Activated CD8-positive, alpha-beta memory T cell treated with anti-CD3 and anti-CD28 coated beads for 1 hour (primary cell): ENCODE measurements at places on chromosomes 2 and 18.

GRCh38 chr2:133888621-133889219 lies 320.5 kb upstream of the NCKAP5 start:
- DNase-seq, result no peak

DNA sequence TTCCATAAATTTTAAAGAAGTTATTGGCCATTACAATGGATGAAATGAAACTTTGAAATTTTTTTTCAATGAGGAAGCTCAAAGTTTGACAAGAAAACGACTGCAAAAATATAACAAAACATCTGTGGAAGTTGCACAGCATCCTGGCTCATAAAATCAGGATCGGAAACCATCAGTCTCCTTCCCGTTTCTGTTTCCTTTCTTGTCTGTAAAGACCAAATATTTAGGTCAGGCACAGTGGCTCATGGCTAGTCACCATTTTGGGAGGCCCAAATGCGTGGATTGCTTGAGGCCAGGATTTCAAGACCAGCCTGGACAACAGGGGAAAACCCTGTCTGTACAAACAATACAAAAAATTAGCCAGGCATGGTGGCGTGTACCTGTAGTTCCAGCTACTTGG lies 27.6 kb upstream of the SSB start:
- DNase-seq, result no peak

GRCh38 chr2:216519154-216519762 lies 20.6 kb downstream of the RPL37A start:
- no peak for DNase-seq

- no peak for DNase-seq
These were observed 3.0 kb downstream of the MEIS1 start for GRCh38 chr2:66437691-66438497.

- no peak for DNase-seq
These were observed 221.1 kb downstream of the ANAPC1 start for GRCh38 chr2:111662771-111663470.

GRCh38 chr18:25147877-25148488 lies 204.0 kb downstream of the ZNF521 start:
- DNase-seq, result no peak

- no peak for DNase-seq
These were observed 81.9 kb downstream of the EHBP1 start for GRCh38 chr2:62787386-62787785.

DNA sequence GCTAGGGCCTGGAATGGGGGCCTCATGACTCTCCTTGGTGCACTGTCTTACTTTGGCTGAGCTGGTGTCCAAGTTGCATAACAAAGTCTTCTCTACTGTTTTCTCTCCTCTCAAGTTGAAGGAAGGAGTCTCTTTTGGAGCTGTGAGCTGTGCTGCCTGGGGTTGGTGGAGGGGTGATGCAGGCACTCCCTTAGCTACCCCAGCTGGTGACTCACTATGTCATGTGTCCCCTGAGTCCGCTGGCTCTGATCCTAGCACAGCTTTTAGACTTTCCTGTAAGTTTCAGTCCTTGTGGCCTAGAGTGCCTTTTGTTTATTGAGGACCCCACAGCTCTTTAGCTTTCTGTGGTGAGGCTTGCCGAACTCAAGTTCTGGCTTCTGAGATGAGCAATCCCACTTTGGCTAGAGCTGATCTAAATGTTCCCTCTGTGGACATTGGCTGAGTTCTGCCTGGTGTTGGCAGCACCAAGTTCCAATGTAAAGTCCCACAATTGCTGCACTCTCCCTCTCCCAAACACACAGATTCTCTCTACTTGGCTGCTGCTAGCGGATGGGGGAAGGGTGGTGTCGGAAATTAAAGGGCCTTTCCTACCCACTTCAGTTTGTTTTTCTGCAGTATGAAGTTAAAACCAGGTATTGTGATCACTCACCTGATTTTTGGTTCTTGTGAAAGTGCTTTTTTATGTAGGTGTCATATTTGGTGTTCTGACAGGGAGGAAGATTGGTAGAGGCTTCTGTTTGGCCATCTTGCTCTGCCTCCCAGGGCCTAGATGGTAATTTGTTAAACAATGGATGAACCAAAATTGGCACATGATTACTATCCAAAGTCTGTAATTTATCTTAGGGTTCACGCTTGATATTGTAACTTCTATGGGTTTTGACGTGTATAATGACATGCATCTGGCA lies 83.2 kb downstream of the COMMD1 start:
- DNase-seq, result no peak
